T-cell (primary cell): ENCODE measurements at places on chromosomes 11 and 22.

GRCh38 chr11:108218912-108219783 is 3.3 kb downstream of the NPAT start:
- no peaks in the 10 kb centered on the region for H3K27me3 ChIP-seq
- DNase-seq: no peak
- peak overlapping the region; percentile 12 for H3K27ac ChIP-seq
- no peak overlapping the region for H3K4me3 ChIP-seq
- no peaks in the 10 kb centered on the region for H3K36me3 ChIP-seq

DNA sequence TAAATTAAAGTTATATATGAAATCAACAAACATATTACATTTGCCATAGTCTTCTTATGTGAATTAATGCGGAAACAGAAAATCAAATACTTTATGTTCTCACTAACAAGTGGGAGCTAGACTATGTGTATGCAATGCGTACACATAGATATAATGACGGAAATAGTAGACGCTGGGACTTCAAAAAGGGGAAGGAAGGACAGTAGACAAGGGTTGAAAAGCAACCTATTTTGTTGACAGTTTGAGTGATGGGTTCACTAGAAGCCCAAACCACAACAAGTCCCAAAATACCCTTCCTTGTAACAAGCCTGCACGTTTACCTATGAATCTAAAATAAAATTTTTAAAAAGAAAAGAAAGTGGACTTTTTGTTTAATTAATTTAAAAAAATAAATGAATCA is 430.8 kb upstream of the CNTN5 start:
- no peak overlapping the region for H3K27ac ChIP-seq
- H3K4me1 ChIP-seq: no peaks in the 10 kb centered on the region
- DNase-seq: no peak
- H3K27me3 ChIP-seq: no peaks in the 10 kb centered on the region
- H3K36me3 ChIP-seq: no peaks in the 10 kb centered on the region
- H3K4me3 ChIP-seq: no peak overlapping the region

- no peaks in the 10 kb centered on the region for H3K36me3 ChIP-seq
- no peak overlapping the region for H3K4me3 ChIP-seq
- peaks cover 4% of the 10 kb centered on the region for H3K27me3 ChIP-seq
- H3K4me1 ChIP-seq: no peaks in the 10 kb centered on the region
- H3K27ac ChIP-seq: no peak overlapping the region
Observed at GRCh38 chr22:33049119-33049729, 9.0 kb downstream of the SYN3 start.

- no peaks in the 10 kb centered on the region for H3K27me3 ChIP-seq
- H3K4me1 ChIP-seq: no peaks in the 10 kb centered on the region
- H3K4me3 ChIP-seq: no peak overlapping the region
- H3K36me3 ChIP-seq: no peaks in the 10 kb centered on the region
- H3K27ac ChIP-seq: no peak overlapping the region
- no peak for DNase-seq
Observed at GRCh38 chr11:30543066-30543465, 43.1 kb downstream of the MPPED2 start.

DNA sequence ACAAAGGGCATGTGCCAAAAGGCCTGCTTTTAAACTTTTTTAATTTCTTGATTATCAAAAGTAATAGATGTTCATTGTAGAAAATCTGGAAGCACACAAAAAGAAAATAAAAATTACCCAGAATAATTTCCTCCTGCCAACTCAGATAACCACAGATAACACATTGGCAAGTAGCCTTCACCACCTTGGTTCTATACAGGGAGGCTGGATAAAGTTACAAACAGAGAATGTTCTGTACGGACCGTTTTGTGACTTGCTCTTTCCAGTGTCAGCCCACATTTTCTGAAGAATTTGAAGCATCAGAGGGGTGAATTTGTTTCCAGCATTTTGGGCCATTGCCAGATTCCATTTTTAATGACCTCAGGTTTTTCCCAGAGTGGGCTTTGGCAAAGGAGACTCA is 23.5 kb downstream of the TUG1 start:
- no peak overlapping the region for H3K27ac ChIP-seq
- H3K4me3 ChIP-seq: no peak overlapping the region
- H3K27me3 ChIP-seq: peaks cover 4% of the 10 kb centered on the region
- H3K36me3 ChIP-seq: no peaks in the 10 kb centered on the region
- no peaks in the 10 kb centered on the region for H3K4me1 ChIP-seq

- H3K27me3 ChIP-seq: no peaks in the 10 kb centered on the region
- H3K36me3 ChIP-seq: no peaks in the 10 kb centered on the region
- H3K4me1 ChIP-seq: no peaks in the 10 kb centered on the region
- H3K27ac ChIP-seq: no peak overlapping the region
- no peak for DNase-seq
- no peak overlapping the region for H3K4me3 ChIP-seq
Observed at GRCh38 chr11:85385547-85385946, 241.6 kb downstream of the DLG2 start.

DNA sequence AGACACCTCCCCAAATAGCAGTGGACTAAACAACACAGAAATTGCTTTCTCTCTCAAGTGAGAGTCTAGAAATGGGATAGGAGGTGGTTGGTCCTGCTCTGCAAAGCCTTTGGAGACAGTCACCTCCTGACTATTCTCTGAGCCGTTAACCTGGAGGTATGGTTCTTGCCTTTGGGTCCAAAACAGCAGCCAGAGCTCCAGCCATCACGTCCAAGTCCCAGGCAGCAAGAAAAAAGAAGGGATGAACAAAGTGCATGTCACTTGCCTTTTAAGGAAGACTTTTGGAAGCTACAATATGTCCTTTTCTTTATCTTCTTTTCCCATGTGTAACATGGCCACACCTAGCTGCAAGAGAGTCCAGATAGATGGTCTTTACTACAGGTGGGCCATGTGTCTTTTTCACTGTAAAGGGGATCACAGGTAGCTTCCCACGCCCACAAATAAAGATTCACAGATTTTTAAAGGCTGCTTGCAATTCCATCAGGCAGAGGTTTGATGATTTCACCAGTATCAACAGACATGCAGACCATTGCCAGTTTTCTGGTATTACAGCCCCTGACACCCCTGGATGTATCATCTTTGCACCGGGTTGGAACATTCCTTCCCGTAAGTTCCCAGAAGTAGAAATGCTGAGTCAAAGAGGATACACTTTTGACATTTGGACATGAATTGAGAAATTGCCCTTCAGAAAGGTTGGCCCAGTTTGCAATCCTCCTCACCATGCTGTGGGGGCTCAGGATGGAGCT is 66.0 kb downstream of the MYEOV start:
- H3K4me3 ChIP-seq: no peak overlapping the region
- H3K36me3 ChIP-seq: no peaks in the 10 kb centered on the region
- H3K27ac ChIP-seq: no peak overlapping the region
- no peaks in the 10 kb centered on the region for H3K27me3 ChIP-seq

DNA sequence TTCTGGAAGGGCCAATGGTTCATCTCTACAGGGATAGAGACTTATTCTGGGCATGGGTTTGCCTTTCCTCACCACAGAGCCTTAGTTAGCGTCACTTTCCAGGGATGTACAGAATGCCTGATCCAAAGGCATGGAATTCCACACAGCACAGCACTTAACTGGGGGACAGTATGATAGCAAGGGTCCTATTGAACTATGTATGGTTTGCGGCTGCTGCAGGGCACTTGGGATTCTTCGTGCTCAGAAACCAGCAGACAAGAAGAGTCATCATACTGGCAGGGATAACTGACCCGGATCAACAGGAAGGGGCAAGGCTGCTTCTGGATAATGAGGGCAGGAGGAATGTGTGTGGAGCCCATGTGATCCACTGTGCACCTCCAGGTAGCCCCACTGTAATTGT is 105.7 kb downstream of the SWAP70 start:
- DNase-seq: no peak
- H3K4me1 ChIP-seq: no peaks in the 10 kb centered on the region
- H3K27ac ChIP-seq: no peak overlapping the region

- no peak for DNase-seq
- no peaks in the 10 kb centered on the region for H3K36me3 ChIP-seq
- no peaks in the 10 kb centered on the region for H3K27me3 ChIP-seq
- H3K4me3 ChIP-seq: no peak overlapping the region
- no peaks in the 10 kb centered on the region for H3K4me1 ChIP-seq
Observed at GRCh38 chr11:85115798-85116197, 511.3 kb downstream of the DLG2 start.

DNA sequence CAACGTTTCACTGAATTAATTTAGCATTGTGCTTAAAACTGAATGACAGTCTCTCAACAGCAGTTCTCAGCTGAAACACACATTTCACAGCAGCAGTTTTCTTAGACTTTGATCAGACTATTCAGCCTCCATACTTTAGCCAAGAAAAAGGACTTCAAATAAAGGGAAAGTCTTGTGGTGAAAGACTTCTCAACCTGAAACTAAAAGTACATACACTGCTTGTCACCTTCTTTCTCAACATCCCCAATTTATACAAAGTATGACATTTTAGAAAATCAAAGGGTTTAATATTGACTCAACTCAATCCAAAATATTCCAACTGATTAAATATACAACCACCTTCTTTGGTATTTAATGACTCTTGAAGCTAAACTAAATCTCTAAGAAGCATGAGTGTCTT is 419.0 kb downstream of the LRRC4C start:
- no peaks in the 10 kb centered on the region for H3K27me3 ChIP-seq
- no peak overlapping the region for H3K4me3 ChIP-seq
- no peak overlapping the region for H3K27ac ChIP-seq
- no peaks in the 10 kb centered on the region for H3K36me3 ChIP-seq
- no peak for DNase-seq
- no peaks in the 10 kb centered on the region for H3K4me1 ChIP-seq

DNA sequence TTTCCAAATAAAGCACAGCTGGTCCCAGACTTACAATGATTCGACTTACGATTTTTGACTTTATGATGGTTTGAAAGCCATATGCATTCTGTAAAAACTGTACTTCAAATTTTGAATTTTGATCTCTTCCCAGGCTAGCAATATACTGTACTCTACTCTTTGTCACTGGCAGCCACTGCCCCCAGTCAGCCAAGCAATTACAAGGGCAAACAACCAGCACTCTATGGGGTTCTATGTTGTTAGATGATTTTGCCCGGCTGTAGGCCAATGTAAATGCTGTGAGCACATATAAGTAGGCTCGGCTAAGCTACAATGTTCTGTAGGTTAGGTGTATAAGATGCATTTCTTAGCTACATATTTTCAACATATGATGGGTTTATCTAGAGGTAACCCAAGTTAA is 217.3 kb downstream of the RAB38 start:
- no peaks in the 10 kb centered on the region for H3K4me1 ChIP-seq
- H3K27me3 ChIP-seq: no peaks in the 10 kb centered on the region
- H3K27ac ChIP-seq: no peak overlapping the region
- no peaks in the 10 kb centered on the region for H3K36me3 ChIP-seq
- no peak overlapping the region for H3K4me3 ChIP-seq

GRCh38 chr11:88178191-88178590 is 2.9 kb upstream of the RAB38 start:
- H3K4me3 ChIP-seq: no peak overlapping the region
- no peaks in the 10 kb centered on the region for H3K36me3 ChIP-seq
- no peak for DNase-seq
- peaks cover 12% of the 10 kb centered on the region for H3K4me1 ChIP-seq
- no peaks in the 10 kb centered on the region for H3K27me3 ChIP-seq
- no peak overlapping the region for H3K27ac ChIP-seq

DNA sequence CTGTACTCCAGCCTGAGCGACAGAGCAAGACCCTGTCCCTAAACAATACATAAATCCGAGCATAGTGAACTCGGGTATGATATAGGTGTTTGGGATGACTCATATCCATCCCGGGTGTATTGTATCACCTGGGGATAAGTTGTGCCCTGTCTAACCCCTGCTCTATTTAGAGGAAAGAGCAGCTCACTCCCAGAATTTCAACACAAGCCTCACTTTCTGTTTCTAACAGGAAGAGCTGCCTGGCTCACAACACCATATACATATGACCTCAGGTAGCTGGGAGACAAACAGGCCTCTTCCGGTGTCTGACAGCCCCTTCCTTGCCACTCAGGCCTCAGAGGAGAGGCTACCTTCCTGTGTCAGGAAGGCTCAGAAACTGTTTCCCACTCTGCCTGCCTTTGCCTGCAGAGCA is 9.9 kb upstream of the MICALL1 start:
- no peaks in the 10 kb centered on the region for H3K36me3 ChIP-seq
- peaks cover 12% of the 10 kb centered on the region for H3K4me1 ChIP-seq
- peak; percentile 56 for DNase-seq
- no peaks in the 10 kb centered on the region for H3K27me3 ChIP-seq

- no peak overlapping the region for H3K27ac ChIP-seq
- H3K4me3 ChIP-seq: no peak overlapping the region
- H3K4me1 ChIP-seq: no peaks in the 10 kb centered on the region
- DNase-seq: peak; percentile 1
- H3K36me3 ChIP-seq: no peaks in the 10 kb centered on the region
Observed at GRCh38 chr11:22787551-22788162, 41.9 kb downstream of the SVIP start.

DNA sequence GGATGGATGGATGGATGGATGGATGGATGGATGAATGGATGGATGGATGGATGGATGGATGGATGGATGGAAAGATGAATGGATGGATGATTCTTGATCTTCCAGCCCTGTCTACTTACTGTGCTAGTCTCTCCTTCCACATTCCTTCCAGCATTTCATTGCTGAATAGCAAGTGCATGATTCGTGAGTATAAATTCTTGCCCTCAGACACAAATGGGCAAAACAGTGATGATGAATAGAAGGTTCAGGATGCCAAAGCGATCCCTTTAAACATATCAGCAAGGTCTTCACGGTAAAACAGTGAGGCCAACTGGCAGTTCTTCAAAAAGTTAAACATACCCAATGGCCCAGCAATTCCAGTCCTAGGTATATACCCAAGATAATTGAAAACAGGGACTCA is 400.2 kb downstream of the MN1 start:
- no peak overlapping the region for H3K27ac ChIP-seq
- H3K4me3 ChIP-seq: no peak overlapping the region
- no peaks in the 10 kb centered on the region for H3K36me3 ChIP-seq
- H3K27me3 ChIP-seq: no peaks in the 10 kb centered on the region

- no peak overlapping the region for H3K4me3 ChIP-seq
- no peak overlapping the region for H3K27ac ChIP-seq
- no peak for DNase-seq
- peaks cover 13% of the 10 kb centered on the region for H3K27me3 ChIP-seq
- H3K36me3 ChIP-seq: no peaks in the 10 kb centered on the region
Observed at GRCh38 chr11:107752949-107753822, 41.3 kb upstream of the SLN start.

DNA sequence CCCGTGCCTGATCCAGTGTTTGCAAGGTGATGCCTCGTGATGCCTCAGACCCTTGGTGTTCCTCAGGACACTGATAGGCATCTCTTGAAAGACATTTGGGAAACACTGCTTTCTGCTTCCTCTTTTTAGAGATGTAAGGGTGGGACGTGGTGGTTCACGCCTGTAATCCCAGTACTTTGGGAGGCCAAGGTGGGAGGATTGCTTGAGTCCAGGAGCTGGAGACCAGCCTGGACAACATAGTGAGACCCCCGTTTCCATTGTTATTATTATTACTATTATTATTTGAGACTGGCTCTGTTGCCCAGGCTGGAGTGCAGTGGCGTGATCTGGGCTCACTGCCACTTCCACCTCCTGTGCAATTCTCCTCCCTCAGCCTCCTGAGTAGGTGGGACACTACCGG is 6.5 kb upstream of the SOX10 start:
- H3K27ac ChIP-seq: no peak overlapping the region
- DNase-seq: no peak
- H3K4me1 ChIP-seq: no peaks in the 10 kb centered on the region
- no peak overlapping the region for H3K4me3 ChIP-seq
- H3K27me3 ChIP-seq: no peaks in the 10 kb centered on the region

GRCh38 chr11:72475381-72475780 is 41.0 kb upstream of the CLPB start:
- H3K4me3 ChIP-seq: no peak overlapping the region
- peaks cover 16% of the 10 kb centered on the region for H3K27me3 ChIP-seq
- DNase-seq: no peak
- H3K4me1 ChIP-seq: peaks cover 8% of the 10 kb centered on the region

GRCh38 chr22:33780531-33781136 is 139.6 kb downstream of the LARGE1 start:
- no peaks in the 10 kb centered on the region for H3K36me3 ChIP-seq
- no peaks in the 10 kb centered on the region for H3K27me3 ChIP-seq
- H3K27ac ChIP-seq: no peak overlapping the region
- H3K4me1 ChIP-seq: no peaks in the 10 kb centered on the region
- no peak overlapping the region for H3K4me3 ChIP-seq
- DNase-seq: no peak
